ENCODE measurements at places on chromosomes 1 and 21.

- peak; percentile 88 for DNase-seq
Measured at GRCh38 chr1:227762231-227762911, 27.1 kb downstream of the SNAP47 start.

- DNase-seq = peak; percentile 18
Measured at GRCh38 chr1:200279810-200280411, 129.9 kb downstream of the ZNF281 start.

DNA sequence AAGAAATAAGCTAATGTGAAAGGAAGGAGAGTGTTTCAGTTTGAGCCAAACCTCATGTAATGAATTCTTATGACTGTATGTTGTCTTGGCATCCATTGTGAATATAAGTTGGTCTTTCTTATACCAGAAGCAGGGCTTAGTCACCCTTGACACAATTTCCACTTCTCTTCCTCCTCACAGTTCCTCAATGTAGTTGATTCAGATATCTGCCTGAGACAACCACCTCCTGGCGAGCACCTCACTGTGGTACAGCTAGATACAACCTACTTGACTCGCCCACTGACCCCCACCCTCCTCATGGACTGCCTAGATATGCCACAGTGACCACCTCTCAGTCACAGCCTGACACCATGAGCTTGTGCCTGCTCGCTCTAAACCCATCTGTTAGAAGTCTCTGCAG is 45.6 kb downstream of the KYAT3 start:
- DNase-seq = no peak

DNA sequence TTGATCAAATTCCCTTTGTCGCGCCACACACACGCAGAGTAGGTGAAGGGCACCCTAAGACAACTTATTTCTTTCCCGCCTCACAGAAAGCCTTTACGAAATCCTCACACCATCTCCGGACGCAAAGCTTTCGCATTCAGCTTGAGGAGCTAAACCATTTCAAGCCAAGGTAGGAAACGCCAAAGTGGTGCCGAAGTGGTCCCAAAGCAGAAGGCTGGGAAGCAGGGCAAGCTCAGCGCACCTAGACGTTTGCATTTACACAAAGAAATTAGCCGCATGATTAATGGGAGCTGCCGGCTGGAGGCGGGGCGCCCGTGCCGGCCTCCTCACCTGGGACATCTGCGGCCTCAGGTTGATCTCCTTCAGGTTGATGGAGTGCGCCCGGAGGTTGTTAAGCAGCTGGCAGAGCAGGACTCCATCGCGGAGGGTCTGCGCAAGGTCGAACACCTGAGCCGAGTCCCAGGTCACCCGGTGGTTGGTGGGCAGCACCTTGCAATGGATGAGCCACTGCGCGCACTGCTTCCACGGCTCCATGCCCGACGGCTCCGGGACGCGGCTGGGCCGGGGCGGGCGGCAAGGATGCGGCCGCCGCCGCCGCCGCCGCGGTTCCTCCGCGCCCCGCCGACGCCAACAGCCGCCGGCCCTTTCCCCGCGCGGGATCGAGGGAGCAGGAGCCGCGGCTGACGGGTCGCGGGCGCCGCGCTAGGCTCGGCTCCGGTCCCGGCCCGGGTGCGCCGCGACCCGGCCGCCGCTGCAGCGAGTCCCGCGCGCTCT is 457 bp downstream of the VAV3 start:
- peak; percentile 24 for DNase-seq

GRCh38 chr1:34754964-34755637 is at the start of gene GJB5:
Gene GJB5, plus strand, starts transcription at chr1:34755047. Its CDS starts 2,284 bp downstream, at chr1:34757331.
- DNase-seq = no peak

DNA sequence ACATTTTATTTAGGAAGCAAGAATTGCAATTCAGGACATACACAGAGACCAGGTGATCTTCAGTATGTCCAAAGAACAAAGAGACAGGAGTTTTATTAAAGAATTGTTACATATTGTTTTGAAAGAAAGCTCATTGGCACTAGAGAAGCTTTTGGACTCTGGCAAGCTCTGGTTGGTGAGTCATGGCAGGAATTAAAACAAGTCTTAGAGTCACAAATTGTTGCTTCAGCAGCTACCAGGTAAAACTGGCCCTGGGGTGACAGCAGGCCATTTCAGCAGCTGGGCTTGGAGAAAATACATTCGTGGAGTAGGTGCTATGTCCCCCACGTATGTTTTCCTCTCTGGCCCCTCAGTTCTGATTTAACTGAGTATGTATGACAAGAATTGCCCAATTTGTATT is 58.8 kb downstream of the MAP3K21 start:
- DNase-seq = no peak

Measured in effector memory CD8-positive, alpha-beta T cell (primary cell).